B cell (primary cell): ENCODE measurements at places on chromosomes 6 and 20. TPM values are rescaled to one million over a fixed set of nuclear protein-coding genes. Genes with fewer than 3 reads are reported as not detected.

SRSF12 gene
- total RNA-seq, result not detected in 2 replicates

SLC17A1 gene
- total RNA-seq, result not detected in 2 replicates

FNDC1 gene
- not detected in 2 replicates for total RNA-seq

RIMS1 gene
- total RNA-seq, result not detected in 2 replicates

MCCD1 gene
- total RNA-seq, result not detected in 2 replicates

SPDEF gene
- not detected in 2 replicates for total RNA-seq

GCNT2 gene
- 32.1 and 38.1 TPM in 2 replicates for total RNA-seq

SLC17A3 gene
- not detected in 2 replicates for total RNA-seq

OPRL1 gene
- total RNA-seq, result 6.2 and 7.3 TPM in 2 replicates

IRF4 gene
- total RNA-seq, result 129 and 142 TPM in 2 replicates

LY6G6D gene
- total RNA-seq, result not detected in 2 replicates

PKIB gene
- total RNA-seq, result 1.2 TPM in 1 of 2 replicates, not detected in the other

OPRM1 gene
- not detected in 2 replicates for total RNA-seq

REM1 gene
- not detected in 2 replicates for total RNA-seq

HEY2 gene
- not detected in 2 replicates for total RNA-seq

RTF2 gene
- 71.1 and 78.4 TPM in 2 replicates for total RNA-seq

FAXC gene
- not detected in 2 replicates for total RNA-seq

ACTL10 gene
- total RNA-seq, result 6.3 and 9.0 TPM in 2 replicates

RBM24 gene
- not detected in 2 replicates for total RNA-seq

ENPP3 gene
- 0.25 and 0.58 TPM in 2 replicates for total RNA-seq

SIRPA gene
- 10.2 TPM in 2 replicates for total RNA-seq

CST5 gene
- not detected in 2 replicates for total RNA-seq

RIPPLY2 gene
- total RNA-seq, result not detected in 2 replicates

TAP1 gene
- total RNA-seq, result 126 and 131 TPM in 2 replicates

SAYSD1 gene
- 17.8 and 21.9 TPM in 2 replicates for total RNA-seq

RGS17 gene
- total RNA-seq, result not detected in 2 replicates

PPP1R11 gene
- 44.8 and 49.5 TPM in 2 replicates for total RNA-seq

TRIM40 gene
- not detected in 2 replicates for total RNA-seq

LY6G5C gene
- total RNA-seq, result 0.76 and 2.1 TPM in 2 replicates

HSP90AB1 gene
- 384 and 395 TPM in 2 replicates for total RNA-seq

STMND1 gene
- not detected in 2 replicates for total RNA-seq

HLA-DMB gene
- total RNA-seq, result 587 and 593 TPM in 2 replicates

CRIP3 gene
- 25.8 and 27.9 TPM in 2 replicates for total RNA-seq

LHFPL5 gene
- not detected in 2 replicates for total RNA-seq

FAM83D gene
- total RNA-seq, result 1.7 and 2.0 TPM in 2 replicates

SAMD10 gene
- total RNA-seq, result 9.8 and 12.7 TPM in 2 replicates

HSPA1B gene
- total RNA-seq, result 79.2 and 89.9 TPM in 2 replicates

SAMD3 gene
- 0.57 and 2.5 TPM in 2 replicates for total RNA-seq

RNF182 gene
- total RNA-seq, result 0.10 TPM in 1 of 2 replicates, not detected in the other

PBOV1 gene
- total RNA-seq, result not detected in 2 replicates

NFKBIE gene
- total RNA-seq, result 46.5 and 50.8 TPM in 2 replicates

NR2E1 gene
- not detected in 2 replicates for total RNA-seq

IL17F gene
- not detected in 2 replicates for total RNA-seq

PI16 gene
- 1.1 and 1.4 TPM in 2 replicates for total RNA-seq

HLA-DQA1 gene
- 463 and 489 TPM in 2 replicates for total RNA-seq

ARMC12 gene
- 0.52 and 1.1 TPM in 2 replicates for total RNA-seq

C6orf47 gene
- total RNA-seq, result 34.0 and 35.1 TPM in 2 replicates

FAM83C gene
- not detected in 2 replicates for total RNA-seq

ATP6V1G2 gene
- total RNA-seq, result 3.3 and 4.4 TPM in 2 replicates

ERVFRD-1 gene
- not detected in 2 replicates for total RNA-seq

SYCP2 gene
- 4.5 and 4.7 TPM in 2 replicates for total RNA-seq

ANKRD6 gene
- 10.5 and 15.0 TPM in 2 replicates for total RNA-seq

PPP1R3G gene
- 0.24 and 0.25 TPM in 2 replicates for total RNA-seq

LGSN gene
- total RNA-seq, result not detected in 2 replicates

SLC2A10 gene
- total RNA-seq, result not detected in 2 replicates
